ENCODE measurements at places on chromosomes 16 and 17. TPM values are rescaled to one million over a fixed set of nuclear protein-coding genes. Genes with fewer than 3 reads are reported as not detected.

Gene KRT20
- total RNA-seq: not detected

Gene TIMP2
- 71.2 TPM for total RNA-seq

Gene KRT12
- total RNA-seq: not detected

Gene ZFP3
- 12.4 TPM for total RNA-seq

DNA sequence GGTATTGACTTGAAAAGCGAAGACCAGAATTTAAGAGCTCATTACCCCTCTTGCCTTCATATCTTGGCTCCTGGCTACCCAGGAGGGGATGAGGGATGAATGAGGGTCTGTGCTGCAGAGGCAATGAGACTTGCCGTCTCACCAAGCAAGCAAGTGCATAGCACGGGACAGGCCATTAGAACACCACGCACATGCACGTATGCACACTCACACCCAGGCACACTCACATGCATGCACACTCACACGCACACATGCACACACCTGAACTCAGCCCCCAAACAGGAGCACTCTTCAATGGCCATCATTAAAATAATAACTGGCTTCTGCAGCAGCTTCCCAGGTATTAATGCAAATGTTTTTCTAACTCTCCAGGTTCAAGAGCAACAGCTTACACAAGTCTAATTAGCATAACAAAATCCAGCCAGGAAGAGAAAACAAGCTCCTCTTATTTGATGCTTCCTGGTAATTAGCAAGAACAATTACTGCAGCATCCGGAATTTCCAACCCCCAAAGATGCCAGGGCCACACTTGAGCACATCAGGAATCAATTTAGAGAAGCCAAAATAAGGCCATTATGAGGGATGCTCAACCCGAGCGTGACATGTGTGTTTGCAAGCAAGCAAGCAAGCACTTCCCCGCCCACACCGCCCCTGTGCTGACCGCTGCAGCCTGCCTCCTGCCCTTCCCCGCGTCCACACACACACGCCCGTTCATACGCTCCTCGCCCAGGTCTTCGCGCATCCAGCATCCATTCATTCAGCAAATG is 171.6 kb upstream of the TNRC6C start:
- H3K4me1 ChIP-seq: no peaks in the 10 kb centered on the region
- no peak overlapping the region for H3K4me3 ChIP-seq
- no peak overlapping the region for H3K27ac ChIP-seq

DNA sequence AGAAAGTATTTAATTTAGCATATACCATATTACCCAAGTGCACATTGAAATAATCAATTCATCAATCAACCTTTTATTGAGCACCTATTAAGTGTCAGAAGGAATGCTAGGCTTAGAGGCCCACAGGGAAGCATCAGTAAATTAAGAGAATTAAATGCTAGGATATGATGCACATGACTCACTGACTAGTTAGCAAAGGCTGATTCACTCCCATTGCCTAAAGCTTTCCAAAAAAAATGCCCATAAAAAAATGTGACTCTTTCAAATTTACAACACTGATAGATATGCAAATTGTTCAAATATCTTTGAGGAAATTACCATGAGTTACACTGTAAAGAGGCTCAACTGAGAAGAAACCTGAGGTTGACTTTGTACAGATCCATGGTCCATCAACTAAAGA is 883.3 kb downstream of the CDH11 start:
- no peaks in the 10 kb centered on the region for H3K27me3 ChIP-seq
- H3K4me3 ChIP-seq: no peak overlapping the region
- no peak overlapping the region for H3K27ac ChIP-seq

DNA sequence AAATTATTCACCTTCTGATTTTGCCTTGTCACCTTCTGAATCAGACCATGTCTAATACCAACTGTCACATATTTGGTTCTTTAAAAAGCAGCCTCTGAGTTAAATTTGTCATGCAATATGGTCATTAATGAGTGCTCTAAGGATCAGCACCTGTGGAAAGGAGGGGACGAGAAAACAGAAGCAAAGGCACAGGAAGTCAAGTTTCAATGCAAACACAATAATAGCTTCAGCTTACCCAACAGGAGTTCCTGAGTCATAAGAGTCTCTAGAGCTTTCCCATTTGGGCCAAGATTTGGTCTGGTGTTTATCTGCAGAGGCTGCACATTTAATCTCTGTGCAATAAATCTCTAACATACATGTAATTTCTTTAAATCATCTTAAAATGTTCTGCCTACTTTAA is 889.8 kb downstream of the CDH8 start:
- no peak overlapping the region for H3K27ac ChIP-seq
- no peak overlapping the region for H3K4me3 ChIP-seq
- H3K27me3 ChIP-seq: no peaks in the 10 kb centered on the region
- H3K4me1 ChIP-seq: no peaks in the 10 kb centered on the region
- H3K36me3 ChIP-seq: no peaks in the 10 kb centered on the region

- DNase-seq: no peak
- no peaks in the 10 kb centered on the region for H3K36me3 ChIP-seq
- H3K27me3 ChIP-seq: no peaks in the 10 kb centered on the region
- H3K27ac ChIP-seq: no peak overlapping the region
- no peak overlapping the region for H3K4me3 ChIP-seq
- peaks cover 15% of the 10 kb centered on the region for H3K4me1 ChIP-seq
Measured at GRCh38 chr16:85690469-85691064, 1.8 kb upstream of the GINS2 start.

- no peak overlapping the region for H3K4me3 ChIP-seq
- H3K27me3 ChIP-seq: no peaks in the 10 kb centered on the region
- H3K36me3 ChIP-seq: no peaks in the 10 kb centered on the region
- no peak for DNase-seq
Measured at GRCh38 chr17:19306160-19307111, 56.1 kb downstream of the B9D1 start.

DNA sequence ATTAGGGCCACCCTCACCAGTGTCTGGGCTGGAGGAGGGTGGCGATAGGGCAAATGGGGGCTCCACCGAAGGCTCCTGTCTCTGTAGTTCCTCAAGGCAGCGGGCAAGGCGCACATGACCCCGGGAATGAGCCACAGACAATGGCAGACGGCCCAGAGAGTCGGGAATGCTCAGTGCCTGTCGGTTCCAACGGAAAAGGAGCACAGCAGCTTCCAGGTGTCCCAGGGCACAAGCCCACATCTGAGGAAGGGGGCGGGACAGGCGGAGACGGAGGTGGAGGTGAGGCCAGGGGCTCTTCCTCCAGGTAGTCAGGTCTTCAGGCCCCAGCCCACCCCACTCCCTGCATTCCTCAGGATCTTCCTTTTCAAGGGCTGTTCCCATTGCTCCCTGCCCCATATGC is 5.1 kb upstream of the SPAG7 start:
- no peaks in the 10 kb centered on the region for H3K27me3 ChIP-seq
- H3K4me3 ChIP-seq: no peak overlapping the region
- H3K36me3 ChIP-seq: peaks cover 38% of the 10 kb centered on the region
- no peak for DNase-seq
- H3K4me1 ChIP-seq: peaks cover 14% of the 10 kb centered on the region

GRCh38 chr17:9937241-9937761 is 32.2 kb upstream of the RCVRN start:
- no peak for DNase-seq
- H3K36me3 ChIP-seq: no peaks in the 10 kb centered on the region
- no peak overlapping the region for H3K4me3 ChIP-seq
- no peak overlapping the region for H3K27ac ChIP-seq
- H3K27me3 ChIP-seq: no peaks in the 10 kb centered on the region

- no peaks in the 10 kb centered on the region for H3K27me3 ChIP-seq
- no peaks in the 10 kb centered on the region for H3K4me1 ChIP-seq
- no peaks in the 10 kb centered on the region for H3K36me3 ChIP-seq
- no peak overlapping the region for H3K4me3 ChIP-seq
- peak; percentile 35 for DNase-seq
- no peak overlapping the region for H3K27ac ChIP-seq
Measured at GRCh38 chr17:11948789-11949188, 48.5 kb downstream of the ZNF18 start.

GRCh38 chr16:7602291-7602950 is 269.8 kb downstream of the RBFOX1 start:
- no peaks in the 10 kb centered on the region for H3K27me3 ChIP-seq
- no peaks in the 10 kb centered on the region for H3K4me1 ChIP-seq
- no peak for DNase-seq
- no peak overlapping the region for H3K27ac ChIP-seq

GRCh38 chr16:53960954-53961616 is 257.1 kb downstream of the FTO start:
- no peak overlapping the region for H3K4me3 ChIP-seq
- no peaks in the 10 kb centered on the region for H3K27me3 ChIP-seq
- no peak overlapping the region for H3K27ac ChIP-seq
- H3K4me1 ChIP-seq: peaks cover 7% of the 10 kb centered on the region

GRCh38 chr17:7392696-7393612 is 1.4 kb downstream of the PLSCR3 start:
- peak overlapping the region; percentile 79 for H3K4me3 ChIP-seq
- H3K27me3 ChIP-seq: no peaks in the 10 kb centered on the region
- H3K36me3 ChIP-seq: peaks cover 8% of the 10 kb centered on the region

Data from thyroid gland (tissue), 4 donors.